Tibial artery (tissue), 4 donors: ENCODE measurements at places on chromosomes 12 and 14.
A peak's percentile ranks its signal among the peaks of the same experiment; 100 is the strongest.

DNA sequence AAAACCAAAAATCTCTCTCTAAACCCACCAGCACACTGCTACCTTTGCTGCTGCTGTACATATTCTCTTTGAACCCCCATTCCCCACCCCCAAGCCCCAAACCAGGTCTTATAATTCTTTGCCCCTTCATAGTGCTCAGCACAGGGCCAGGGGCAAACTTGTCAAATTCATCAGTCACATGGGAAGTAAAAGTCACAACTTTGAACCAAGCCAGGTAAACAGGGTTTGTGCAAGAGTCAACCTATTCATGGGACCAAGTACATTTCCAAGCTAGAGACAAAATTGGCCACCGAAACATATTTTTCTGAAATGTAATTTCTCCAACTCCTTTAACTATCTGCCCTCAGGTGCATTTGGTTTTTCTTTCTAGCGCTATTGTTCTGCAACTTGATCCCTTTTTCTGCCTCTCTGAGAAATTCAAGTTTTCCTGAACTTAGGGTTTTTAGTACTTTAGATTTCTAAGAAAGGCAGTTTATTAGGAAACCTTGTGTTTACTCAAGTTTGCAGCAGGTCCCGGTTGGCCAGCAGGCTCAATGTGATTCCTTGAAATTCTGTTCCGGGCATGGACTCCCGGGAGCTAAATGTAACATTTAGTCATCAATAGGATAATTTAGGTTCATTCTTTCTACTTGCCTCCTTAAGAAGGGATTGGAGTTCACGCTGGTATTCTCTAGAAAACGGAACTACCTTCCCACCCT, 230.5 kb downstream of the EFCAB11 start:
- DNase-seq, result no peak
- H3K36me3 ChIP-seq, result no peaks in the 10 kb centered on the region
- peak overlapping the region; percentile 41 for H3K4me3 ChIP-seq

- H3K27me3 ChIP-seq, result no peaks in the 10 kb centered on the region
- no peak overlapping the region for H3K4me3 ChIP-seq
- no peaks in the 10 kb centered on the region for H3K36me3 ChIP-seq
- no peak for DNase-seq
- no peak overlapping the region for H3K27ac ChIP-seq
Observed at GRCh38 chr12:1356285-1356684, 238.1 kb downstream of the FBXL14 start.

DNA sequence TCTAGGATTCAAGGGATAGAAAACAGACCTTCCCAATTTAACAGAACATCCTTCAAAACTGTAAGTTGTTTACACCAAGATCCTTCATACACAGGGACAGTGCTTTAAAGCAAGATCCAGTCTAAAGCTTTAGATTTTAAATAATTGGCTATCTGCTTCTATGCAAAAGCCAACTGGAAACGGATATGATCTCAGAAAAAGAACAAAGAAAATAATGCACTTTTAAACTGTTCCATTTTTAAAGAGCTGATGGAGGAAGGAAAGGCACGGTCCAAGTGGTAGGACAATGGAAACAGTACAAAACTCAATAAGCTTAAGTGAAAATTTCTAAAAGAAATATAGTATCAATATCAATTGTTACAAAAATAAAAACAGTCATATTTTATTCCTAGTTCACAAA, 27.7 kb downstream of the LRP6 start:
- H3K4me1 ChIP-seq, result no peaks in the 10 kb centered on the region
- H3K27me3 ChIP-seq, result no peaks in the 10 kb centered on the region
- no peak overlapping the region for H3K27ac ChIP-seq
- DNase-seq, result no peak

GRCh38 chr12:93857279-93857938, 180.2 kb downstream of the CRADD start:
- no peak overlapping the region for H3K4me3 ChIP-seq
- H3K36me3 ChIP-seq, result peaks cover 4% of the 10 kb centered on the region
- H3K27me3 ChIP-seq, result no peaks in the 10 kb centered on the region
- DNase-seq, result no peak
- no peak overlapping the region for H3K27ac ChIP-seq

DNA sequence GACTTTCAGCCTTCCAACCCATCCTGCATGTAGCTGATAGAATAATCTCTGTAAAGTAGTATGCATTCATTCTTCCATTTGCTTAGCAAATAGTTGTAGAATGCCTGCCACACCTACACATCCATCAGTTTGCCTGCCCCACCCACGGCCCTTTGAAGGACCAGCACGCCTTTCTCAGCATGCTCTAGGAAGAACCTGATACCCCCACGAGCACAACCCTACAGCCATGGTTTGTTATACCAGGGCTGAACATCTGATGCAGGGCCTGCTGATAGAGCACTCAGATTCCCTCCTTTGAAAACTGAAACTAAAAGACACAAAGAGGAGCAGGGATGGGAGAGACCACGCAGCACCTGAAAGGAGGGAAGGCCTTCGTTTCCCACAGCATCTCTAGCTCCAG, 205.1 kb downstream of the ANO2 start:
- H3K4me3 ChIP-seq, result no peak overlapping the region
- H3K4me1 ChIP-seq, result no peaks in the 10 kb centered on the region
- DNase-seq, result no peak
- no peak overlapping the region for H3K27ac ChIP-seq

GRCh38 chr12:8911606-8912268, 2.6 kb upstream of the PHC1 start:
- no peaks in the 10 kb centered on the region for H3K36me3 ChIP-seq
- H3K4me3 ChIP-seq, result no peak overlapping the region
- H3K27ac ChIP-seq, result no peak overlapping the region
- DNase-seq, result no peak

DNA sequence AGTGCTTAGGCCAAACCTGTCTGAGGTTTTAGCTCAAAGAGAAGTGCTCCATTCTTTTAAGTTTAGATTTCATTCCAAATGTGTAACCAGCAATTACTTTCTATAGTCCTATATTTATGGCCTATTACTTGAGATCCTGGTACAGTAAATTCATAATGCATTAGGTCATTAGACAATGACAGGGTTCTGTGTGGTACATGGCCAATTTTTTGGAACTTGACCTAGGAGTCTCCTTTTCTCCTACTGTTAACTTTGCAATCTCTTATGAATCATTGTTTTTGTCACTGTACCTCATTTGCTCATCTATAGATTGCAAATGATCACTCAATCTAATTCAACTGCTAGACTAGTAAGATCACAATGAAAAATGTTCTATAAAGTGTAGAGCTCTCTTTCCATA, 136.7 kb downstream of the PDE3A start:
- no peak for DNase-seq
- H3K27me3 ChIP-seq, result no peaks in the 10 kb centered on the region
- no peak overlapping the region for H3K4me3 ChIP-seq

GRCh38 chr14:100446572-100446971, 123.4 kb downstream of the SLC25A47 start:
- DNase-seq, result no peak
- H3K36me3 ChIP-seq, result no peaks in the 10 kb centered on the region
- H3K27ac ChIP-seq, result no peak overlapping the region
- H3K4me3 ChIP-seq, result no peak overlapping the region
- peaks cover 4% of the 10 kb centered on the region for H3K4me1 ChIP-seq

DNA sequence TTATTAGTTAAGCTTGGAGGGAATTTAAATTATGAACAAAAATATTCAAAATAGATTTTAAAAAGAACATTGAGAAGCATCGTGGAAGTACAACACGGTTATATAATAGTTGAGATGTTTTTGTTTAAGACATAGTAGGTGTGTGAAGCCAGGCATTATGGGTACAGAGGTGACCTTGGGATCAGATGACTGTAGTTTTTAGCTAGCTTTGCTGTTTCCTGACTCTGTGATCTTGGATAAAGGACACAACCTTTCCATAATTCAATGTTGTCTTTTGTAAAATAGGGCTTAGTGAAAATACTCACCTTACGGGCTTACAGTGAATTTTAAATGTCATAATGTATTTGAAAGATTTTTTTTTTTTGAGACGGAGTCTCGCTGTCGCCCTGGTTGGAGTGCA, 239.7 kb downstream of the SLC2A13 start:
- H3K4me1 ChIP-seq, result no peaks in the 10 kb centered on the region
- H3K27ac ChIP-seq, result no peak overlapping the region
- no peak overlapping the region for H3K4me3 ChIP-seq
- H3K36me3 ChIP-seq, result peaks cover 14% of the 10 kb centered on the region
- DNase-seq, result no peak

GRCh38 chr14:106309423-106309822, 783.0 kb downstream of the TMEM121 start:
- no peak overlapping the region for H3K4me3 ChIP-seq
- DNase-seq, result no peak
- H3K27ac ChIP-seq, result no peak overlapping the region

GRCh38 chr12:43893670-43894069, 57.8 kb downstream of the TMEM117 start:
- no peak overlapping the region for H3K4me3 ChIP-seq
- no peaks in the 10 kb centered on the region for H3K36me3 ChIP-seq
- H3K27ac ChIP-seq, result no peak overlapping the region
- H3K4me1 ChIP-seq, result no peaks in the 10 kb centered on the region
- no peaks in the 10 kb centered on the region for H3K27me3 ChIP-seq

DNA sequence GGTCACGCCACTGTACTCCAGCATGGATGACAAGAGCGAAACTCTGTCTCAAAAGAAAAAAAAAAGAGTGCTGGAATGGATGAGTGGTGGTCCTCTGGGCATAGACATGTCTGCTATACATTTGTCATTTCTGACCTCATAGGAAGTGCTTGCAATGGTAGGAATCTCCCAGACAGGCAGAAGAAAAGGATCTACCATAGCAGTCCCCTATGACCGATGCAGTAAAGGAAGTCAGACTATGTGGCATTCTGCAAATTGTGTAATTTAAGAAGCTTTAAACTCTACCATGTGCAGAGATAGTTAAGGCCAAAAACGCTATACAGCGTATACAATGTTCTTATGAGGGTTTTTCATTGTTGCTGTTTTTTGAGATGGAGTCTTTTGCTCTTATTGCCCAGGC, 24.7 kb upstream of the RAP1B start:
- no peak for DNase-seq
- H3K4me3 ChIP-seq, result no peak overlapping the region
- H3K36me3 ChIP-seq, result no peaks in the 10 kb centered on the region
- H3K27me3 ChIP-seq, result no peaks in the 10 kb centered on the region

DNA sequence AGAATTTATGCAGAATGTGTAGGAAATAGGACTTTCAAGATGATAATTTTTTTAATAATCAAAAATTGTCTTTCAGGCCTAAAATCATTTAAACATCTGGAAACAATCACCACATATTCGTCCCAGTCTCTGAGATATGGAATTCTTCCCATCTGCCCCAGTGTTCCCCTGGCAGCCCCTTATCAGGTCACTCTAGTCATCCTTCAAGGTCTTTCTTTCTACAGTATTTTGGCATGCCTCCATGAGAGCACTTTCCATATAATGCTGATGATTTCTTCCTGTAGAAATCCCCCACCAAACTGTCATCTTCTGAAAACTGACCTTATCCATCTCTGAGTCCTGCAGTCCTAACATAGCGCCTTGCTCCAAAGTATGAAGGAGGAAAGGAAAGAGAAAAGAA, 422.1 kb downstream of the RPS29 start:
- H3K36me3 ChIP-seq, result no peaks in the 10 kb centered on the region

- H3K36me3 ChIP-seq, result no peaks in the 10 kb centered on the region
- H3K27me3 ChIP-seq, result no peaks in the 10 kb centered on the region
- H3K27ac ChIP-seq, result no peak overlapping the region
- H3K4me1 ChIP-seq, result no peaks in the 10 kb centered on the region
Observed at GRCh38 chr12:90972226-90972625, 17.2 kb upstream of the CCER1 start.

GRCh38 chr12:77299910-77300669, 234.7 kb upstream of the E2F7 start:
- H3K36me3 ChIP-seq, result no peaks in the 10 kb centered on the region
- no peak overlapping the region for H3K4me3 ChIP-seq
- DNase-seq, result no peak
- no peaks in the 10 kb centered on the region for H3K4me1 ChIP-seq
- no peak overlapping the region for H3K27ac ChIP-seq

DNA sequence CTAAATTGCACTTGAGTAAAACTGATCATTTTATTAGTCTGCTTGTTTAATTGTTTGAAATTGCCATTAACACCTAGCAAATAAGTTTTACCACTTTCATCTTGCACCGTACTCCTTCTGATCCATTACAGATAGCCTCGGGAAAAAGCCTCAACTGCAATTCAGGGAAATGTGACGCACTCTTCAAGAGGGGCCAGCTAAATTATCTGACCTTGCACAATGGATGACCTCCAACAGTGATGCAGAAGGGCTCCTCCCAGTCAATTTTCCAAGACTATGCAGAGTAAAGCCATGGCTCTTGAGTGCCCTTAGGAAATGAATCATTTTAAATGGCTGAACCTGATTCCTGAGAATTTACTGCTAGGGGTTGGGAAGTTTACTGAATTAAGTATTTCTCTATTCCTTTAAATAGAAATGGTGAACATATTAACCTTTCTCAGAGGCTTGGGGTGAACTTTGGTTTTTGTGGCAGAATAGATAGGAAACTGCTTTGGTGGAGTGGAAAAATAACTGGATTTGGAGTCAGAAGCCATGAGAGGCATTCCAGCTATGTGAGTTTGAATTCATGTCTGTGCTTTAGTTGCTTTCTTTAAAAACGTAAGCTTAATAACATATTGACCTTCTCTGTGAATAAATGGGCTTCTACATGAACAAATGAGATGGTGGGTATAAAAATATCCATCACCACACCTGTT, 64.8 kb upstream of the OVCH1 start:
- peak overlapping the region; percentile 65 for H3K27ac ChIP-seq
- peaks cover 7% of the 10 kb centered on the region for H3K36me3 ChIP-seq
- no peak overlapping the region for H3K4me3 ChIP-seq
- H3K4me1 ChIP-seq, result no peaks in the 10 kb centered on the region

- H3K4me1 ChIP-seq, result no peaks in the 10 kb centered on the region
- H3K27me3 ChIP-seq, result no peaks in the 10 kb centered on the region
- DNase-seq, result no peak
- no peak overlapping the region for H3K27ac ChIP-seq
Observed at GRCh38 chr12:106873983-106874382, 81.7 kb upstream of the TMEM263 start.

DNA sequence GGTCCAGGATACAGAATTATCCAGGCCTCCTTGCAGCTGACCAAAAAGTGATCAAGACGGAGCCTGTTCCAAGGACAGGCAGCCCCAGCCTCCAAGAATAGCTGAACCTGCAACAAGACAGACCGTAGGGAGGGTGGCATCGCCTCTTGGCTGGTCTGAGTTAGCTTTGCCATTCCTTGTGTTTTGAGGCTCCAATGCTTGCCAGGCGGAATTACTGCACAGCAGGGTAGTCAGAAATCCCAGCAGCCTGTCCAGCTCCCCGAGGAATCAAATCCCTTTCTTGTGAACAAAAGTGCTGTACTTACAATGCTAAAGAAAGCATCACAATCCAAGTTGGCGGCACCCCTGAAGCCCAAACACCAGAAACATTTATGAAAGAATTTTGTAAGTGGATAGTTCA, 246.9 kb downstream of the TMEM132C start:
- no peak overlapping the region for H3K4me3 ChIP-seq
- DNase-seq, result no peak
- no peaks in the 10 kb centered on the region for H3K4me1 ChIP-seq
- H3K36me3 ChIP-seq, result no peaks in the 10 kb centered on the region
- no peaks in the 10 kb centered on the region for H3K27me3 ChIP-seq
